ENCODE measurements at places on chromosomes 11 and 22.

DNA sequence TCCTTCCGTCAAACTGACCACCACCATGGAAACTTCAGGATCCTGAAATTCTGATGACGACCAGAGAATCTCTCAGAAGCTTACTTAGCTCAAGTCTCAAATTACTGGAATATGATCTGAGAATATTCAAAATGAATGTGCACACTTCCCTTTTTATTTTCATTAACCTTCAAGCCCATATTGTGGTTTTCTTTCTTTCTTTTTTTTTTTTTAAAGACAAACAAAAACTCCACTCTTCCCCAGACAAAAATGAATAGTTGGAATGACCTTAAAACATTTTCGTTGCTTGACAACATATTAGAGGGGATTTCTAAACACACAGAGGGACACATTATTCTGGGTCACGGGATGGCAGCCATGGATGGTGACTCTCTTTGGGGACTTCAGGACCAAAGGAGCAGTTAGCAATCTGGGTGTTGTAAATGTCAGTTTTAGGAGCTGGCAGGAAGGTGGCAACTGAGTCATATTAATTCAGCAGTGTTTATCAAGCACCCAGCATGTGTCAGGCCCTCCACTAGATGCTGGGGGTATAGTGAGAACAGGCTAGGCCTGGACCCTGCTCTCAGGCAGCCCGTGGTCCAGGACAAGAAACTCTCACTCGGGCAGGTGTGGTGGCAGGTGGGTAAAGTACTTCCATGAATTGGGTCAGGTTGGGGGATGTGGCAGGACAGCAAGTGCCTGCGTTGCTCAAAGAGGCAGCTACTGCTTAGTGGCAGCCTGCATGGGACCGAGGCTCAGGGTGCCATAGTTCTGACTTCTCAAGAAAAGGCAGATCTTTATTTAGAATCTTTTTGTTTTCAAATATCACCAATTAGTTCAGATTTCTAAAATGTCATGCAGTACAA, 126.1 kb downstream of the HIPK3 start:
- no peak for DNase-seq

- no peak for DNase-seq
These were observed 63.5 kb downstream of the SIK2 start for GRCh38 chr11:111665777-111666176.

DNA sequence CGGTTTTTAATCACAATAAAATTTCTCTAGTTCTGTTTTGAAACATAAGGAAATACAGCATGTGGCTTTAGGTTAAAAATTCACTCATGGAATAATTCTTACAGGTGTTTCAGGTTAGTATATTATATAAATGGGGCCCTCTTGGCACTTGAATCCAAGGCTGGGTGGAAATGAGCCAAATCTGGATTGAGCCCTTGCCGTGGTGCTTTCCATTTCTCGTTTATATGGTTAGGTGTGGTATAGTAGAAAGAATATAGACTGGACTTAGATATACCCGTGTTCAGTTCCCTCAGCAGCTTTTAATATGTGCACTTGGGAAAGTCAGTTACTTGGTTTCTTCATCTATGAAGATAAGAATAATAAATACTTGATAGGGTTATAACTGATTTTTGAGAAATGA, 16.0 kb downstream of the ZFP91 start:
- no peak for DNase-seq

GRCh38 chr11:94281324-94281723, 23.1 kb upstream of the IZUMO1R start:
- no peak for DNase-seq

GRCh38 chr11:21814169-21814568, 378.7 kb upstream of the ANO5 start:
- no peak for DNase-seq

- DNase-seq = peak; percentile 51
These were observed 107.8 kb downstream of the FAR1 start for GRCh38 chr11:13776134-13776815.

DNA sequence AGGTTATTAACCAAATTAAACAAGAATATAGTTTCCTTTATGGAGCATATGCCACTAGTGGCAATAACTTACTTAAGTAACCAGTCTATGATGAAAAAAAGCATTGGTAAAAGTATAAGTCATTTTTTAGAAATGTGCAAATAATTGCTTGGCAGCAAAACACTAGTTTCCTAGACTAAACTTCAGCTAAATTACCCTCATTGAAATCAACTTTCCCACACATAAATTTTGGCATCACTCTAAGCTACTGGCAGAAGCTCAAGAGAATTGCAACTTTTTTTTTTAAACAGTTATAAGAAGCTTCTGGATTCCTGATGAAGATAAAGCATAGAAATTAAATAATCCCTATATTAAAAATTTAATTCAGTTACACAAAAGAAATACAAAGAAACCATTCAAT, 12.5 kb downstream of the CCDC34 start:
- no peak for DNase-seq

- no peak for DNase-seq
These were observed 24.3 kb upstream of the GAB2 start for GRCh38 chr11:78441956-78442355.

DNA sequence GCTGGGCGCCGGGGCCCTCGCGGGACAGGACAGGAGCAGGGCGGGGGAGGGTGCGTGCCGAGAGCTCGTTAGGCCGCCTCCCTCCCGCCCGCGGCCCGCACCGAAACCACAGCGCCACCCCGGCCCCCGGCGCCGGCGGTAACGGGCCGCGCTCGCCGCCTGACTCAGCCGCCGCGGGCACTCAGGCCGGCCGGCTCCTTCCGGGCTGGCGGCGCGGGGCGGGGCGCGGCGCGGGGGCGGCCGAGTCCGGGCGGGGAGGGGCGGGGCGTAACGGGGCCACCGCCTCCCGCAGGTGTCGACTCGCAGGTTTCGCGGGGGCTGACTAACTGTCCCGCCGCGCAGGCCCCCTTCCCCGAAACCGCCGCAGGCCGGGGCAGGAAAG, at the start of gene AP5B1:
Gene AP5B1 (minus strand): TSS at position 207 of the 382 bp plus-strand sequence. CDS start 385 bp downstream, outside the sequence.
- DNase-seq = peak; percentile 76

DNA sequence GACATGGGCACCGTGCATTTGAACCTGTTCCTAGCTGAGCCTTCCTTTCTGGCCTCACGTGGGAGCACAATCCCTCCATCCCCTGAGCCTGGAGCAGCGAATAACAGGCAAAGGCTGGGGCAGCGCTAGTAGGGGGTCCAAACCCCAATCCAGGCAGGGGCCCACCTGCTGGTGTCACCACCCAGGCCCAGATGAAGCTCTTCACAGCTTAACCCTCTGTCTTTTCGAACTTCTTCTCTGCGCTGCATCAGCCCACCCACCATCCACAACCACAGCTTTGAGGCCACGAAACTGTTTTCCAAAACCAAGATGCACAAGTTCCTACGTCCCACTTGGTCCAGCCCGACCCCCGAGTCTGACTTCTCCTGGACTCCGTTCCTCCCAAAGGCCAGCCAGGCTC, 11.5 kb downstream of the KCNC1 start:
- no peak for DNase-seq

- DNase-seq = no peak
These were observed 194.0 kb downstream of the LARGE1 start for GRCh38 chr22:33726294-33726734.

DNA sequence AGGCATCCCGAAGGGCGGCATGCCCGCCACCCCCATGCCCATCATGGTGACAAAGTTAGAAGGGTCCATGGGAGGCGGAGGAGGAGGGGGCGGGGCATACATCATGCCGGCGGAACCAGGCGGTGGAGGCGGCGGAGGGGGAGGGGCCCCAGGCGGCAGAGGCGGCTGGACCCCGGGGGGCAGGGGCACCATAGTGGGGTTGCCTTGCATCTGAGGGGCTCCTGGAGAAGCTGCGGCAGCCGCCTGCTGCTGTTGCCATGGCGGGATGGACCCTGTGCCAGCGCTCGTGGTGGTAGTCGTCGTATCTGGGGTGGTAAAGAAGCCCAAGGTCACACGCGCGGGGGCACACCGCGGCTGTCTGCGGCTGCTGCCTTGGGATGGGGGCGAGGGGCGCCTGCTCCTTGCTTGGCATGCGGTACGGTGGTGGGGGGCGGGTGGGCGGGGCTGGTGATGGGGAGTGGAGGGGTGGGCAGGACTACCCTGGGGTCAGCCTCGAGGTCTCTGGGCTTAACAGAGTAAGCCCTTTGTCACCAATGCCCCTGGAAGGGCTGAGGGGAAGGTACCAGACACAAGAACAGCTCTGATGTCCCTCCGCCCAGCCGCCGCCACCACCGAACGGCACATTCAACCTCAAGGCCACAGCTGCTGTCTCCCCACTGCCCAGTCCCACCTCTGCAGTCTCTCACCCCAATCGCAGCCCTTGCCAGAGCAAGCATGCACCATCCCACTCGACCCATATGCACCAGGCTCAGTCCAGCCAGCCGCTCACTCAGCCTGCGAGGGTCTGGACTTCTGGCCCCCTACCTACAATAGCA, 6.3 kb upstream of the PYGM start:
- no peak for DNase-seq

GRCh38 chr11:74204701-74205100, 33.6 kb downstream of the PPME1 start:
- DNase-seq = no peak

- DNase-seq = no peak
These were observed 4.5 kb upstream of the NEFH start for GRCh38 chr22:29475550-29475949.

- DNase-seq = no peak
These were observed 60.9 kb upstream of the NECTIN1 start for GRCh38 chr11:119789766-119790407.

GRCh38 chr11:69921128-69922014, 102.2 kb upstream of the FGF3 start:
- DNase-seq = no peak
